ENCODE measurements at places on chromosomes 3 and 15.

- DNase-seq: no peak
These were observed 111.6 kb downstream of the TIGIT start for GRCh38 chr3:114405202-114405990.

- DNase-seq: no peak
These were observed 14.6 kb upstream of the FGD5 start for GRCh38 chr3:14803981-14804834.

GRCh38 chr3:105729667-105730066 is 139.1 kb downstream of the CBLB start:
- DNase-seq: no peak

DNA sequence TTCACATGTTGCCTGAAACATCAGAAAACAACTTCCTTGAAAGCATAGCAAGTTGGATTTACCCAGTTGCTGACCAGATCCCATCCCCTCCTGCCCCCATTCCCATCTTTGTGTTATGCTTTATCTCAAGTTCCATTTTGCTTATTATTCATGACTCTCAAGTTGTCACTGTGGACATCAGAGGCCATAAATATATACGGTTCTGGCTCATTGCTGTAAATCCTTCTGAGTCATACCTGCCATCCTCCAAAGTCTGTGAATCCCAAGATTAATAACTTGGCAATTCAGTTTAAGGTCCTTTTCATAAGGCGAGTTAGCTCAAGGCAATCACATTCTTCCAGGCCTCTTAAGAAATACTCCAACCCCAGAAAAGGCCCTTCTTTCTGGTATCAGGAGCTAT is 126.2 kb upstream of the C2CD4B start:
- DNase-seq: no peak

GRCh38 chr3:72997421-72997961 is 880 bp downstream of the PPP4R2 start:
- no peak for DNase-seq

DNA sequence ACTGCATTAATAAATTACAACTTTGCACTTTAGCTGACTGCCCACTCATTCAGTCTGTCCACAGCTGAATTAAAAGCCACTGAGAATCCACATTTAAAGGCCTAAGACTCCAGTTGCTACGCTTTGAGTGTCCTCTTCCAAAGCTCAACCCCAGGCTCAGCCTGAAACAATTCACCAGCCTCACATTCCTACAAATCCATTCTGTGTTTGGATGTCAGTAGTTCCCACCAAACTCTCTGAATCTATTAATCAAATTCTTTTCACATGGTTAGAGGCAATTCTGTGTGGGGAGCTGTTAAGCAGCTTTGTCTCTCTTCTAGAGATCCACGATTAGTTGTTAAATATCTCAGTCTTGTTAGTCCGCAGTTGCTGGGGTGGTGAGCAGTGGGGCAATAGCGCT is 116.8 kb upstream of the UBE2E2 start:
- DNase-seq: no peak

- DNase-seq: no peak
These were observed 390.4 kb downstream of the ZIC1 start for GRCh38 chr3:147799601-147800000.

GRCh38 chr15:74593122-74593521 is 22.5 kb upstream of the CLK3 start:
- no peak for DNase-seq

DNA sequence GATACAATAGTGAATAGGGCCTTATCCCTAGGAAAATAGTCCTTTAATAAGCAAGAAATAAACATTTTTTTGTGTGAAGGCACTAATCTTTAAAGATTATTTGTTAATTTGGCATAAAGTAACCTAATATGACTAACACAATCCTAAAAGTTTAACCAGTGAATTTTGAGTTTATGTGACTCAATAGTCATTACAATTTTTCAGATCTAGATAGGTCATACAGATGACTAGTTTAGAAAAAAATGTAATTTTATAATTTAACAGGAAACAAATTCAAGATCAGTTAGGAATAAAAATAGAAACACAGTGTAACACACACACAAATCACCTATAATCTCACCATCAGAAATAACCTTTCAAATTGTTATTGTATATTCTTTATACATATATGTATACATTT is 620.7 kb upstream of the ALCAM start:
- DNase-seq: no peak

GRCh38 chr3:126936853-126937425 is 46.0 kb upstream of the PLXNA1 start:
- no peak for DNase-seq

GRCh38 chr15:26660241-26660640 is 112.6 kb downstream of the GABRB3 start:
- no peak for DNase-seq

- DNase-seq: no peak
These were observed 9.6 kb downstream of the CMC1 start for GRCh38 chr3:28250999-28251398.

DNA sequence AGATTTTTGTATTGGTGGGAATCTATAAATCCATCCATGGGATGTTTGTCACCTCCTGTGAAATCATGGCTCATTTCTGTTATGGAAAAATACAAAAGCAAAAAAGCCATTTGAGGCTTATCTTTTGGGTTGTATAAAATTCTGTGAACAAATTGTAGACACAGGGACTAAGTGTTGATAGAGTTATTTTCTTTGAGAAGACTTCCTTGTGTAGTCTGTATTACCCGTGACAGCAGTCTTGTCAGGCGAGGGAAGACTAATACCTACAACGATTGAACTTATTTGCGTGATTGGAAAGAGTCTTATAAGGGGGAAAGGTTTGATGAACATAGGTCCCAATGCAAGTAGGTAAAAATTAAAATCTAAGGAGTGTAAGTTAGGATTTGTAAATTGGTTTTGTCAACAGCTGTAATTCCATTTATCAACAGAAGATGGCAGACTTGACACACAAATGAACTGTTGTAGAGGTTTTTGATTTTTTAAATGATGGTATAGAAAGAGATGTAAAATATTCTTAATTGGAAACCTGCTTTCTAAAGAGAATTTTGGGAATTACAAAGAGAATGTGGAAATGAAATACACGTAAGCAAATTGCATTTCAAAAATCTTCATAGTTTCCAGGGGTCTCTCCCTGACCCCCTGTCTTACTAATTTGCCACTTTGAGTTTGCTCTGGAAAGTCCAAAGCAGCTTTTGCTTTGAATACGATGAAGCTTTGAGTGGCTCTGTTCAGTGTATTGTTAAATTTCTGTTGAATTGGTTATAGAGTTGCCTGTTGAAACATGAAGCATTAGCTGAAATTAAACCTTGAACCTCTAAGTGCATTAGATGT is 33.2 kb downstream of the SLC25A26 start:
- no peak for DNase-seq

DNA sequence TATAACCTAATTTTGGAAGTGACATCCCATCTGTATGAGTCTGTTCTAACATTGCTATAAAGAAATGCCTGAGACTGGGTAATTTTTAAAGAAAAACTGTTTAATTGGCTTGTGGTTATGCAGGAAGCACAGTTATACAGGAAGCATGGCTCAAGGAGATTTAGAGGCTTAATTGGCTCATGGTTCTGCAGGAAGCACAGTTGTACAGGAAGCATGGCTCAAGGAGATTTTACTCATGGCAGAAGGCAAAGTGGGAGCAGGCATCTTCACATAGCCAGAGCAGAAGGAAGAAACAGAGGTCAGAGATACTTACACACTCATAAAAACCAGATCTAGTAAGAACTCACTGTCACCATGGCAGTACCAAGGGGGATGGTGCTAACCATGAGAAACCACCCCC is 193.1 kb upstream of the ADAMTS9 start:
- DNase-seq: no peak

GRCh38 chr3:64638981-64639481 is 48.8 kb downstream of the ADAMTS9 start:
- no peak for DNase-seq

DNA sequence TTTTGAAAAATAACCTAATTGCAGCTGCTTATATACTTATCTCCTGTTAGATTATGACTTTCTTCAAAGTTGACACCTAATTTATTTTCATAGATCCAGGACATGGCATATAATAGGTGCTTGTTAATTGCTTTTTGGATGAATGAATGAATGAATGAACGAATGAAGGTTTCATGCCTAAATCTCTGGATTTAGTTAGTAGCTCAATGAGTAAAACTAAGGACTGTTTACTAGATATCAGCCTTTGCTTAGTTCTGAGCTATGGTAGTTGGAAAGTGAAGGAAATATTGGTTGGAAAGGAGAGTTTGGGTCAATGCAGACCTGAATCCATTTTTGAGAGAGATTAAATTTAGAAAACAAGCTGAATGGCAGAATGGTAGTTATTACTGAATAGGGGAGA is 160.4 kb upstream of the SGO1 start:
- no peak for DNase-seq

DNA sequence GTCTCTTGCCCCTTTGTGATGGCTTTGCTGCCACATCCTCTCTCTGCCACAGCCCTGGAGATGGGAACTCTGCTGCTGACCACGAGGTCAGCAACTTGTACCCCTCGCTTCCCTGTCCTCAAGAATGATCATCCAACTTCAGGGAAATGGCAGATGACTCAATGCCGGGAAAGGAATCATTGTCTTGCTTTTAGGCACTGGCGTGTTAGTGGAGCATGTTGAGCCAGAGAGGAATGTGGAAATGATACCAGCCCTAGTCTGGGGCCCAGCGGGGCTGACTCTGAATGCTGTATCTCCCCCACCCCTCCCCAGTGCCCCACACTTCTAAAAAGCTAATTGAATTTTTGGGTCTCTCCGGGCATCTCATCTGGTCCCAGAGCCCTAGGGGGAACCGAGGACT is 184.9 kb upstream of the BHLHE40 start:
- no peak for DNase-seq

DNA sequence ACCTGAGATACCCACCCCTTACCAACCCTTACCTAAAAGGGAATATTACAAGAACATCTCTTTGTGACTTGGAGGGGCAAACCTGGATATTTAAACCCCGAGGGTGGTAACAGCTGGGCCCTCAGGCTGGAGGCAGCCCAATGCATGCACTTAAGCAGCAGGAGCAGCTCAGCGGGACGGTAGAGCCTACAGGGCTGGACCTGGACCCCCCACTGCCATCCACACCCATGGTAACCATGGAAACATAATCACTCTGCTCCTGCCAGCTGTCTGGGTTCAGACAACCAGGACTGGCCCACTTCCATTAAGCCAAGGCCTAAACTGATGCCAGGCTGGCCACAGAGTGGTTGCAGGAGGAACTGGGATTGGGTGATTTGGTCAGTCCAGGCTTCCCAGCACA is 52.8 kb downstream of the ETFA start:
- DNase-seq: no peak

- DNase-seq: no peak
These were observed 656 bp downstream of the NGLY1 start for GRCh38 chr3:25782636-25782937.

DNA sequence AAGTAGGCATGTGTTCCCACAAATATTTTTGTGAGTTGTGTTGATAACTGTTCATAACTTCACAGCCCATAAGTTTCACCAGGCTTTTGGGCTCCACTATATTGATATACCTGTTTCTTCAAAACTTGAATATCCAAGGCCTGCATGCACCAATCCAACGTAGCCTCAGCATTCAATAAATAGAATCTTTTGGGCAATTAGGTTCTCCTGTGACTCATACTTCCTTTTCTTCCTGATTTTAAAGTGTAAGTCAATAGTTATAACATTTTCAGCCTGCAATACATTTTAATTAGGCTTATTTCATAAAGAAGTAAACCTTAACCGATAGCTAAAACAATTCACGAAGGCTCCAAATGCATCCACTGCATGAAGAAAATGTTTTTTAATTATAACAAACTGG is 97.8 kb upstream of the SPRED1 start:
- no peak for DNase-seq

DNA sequence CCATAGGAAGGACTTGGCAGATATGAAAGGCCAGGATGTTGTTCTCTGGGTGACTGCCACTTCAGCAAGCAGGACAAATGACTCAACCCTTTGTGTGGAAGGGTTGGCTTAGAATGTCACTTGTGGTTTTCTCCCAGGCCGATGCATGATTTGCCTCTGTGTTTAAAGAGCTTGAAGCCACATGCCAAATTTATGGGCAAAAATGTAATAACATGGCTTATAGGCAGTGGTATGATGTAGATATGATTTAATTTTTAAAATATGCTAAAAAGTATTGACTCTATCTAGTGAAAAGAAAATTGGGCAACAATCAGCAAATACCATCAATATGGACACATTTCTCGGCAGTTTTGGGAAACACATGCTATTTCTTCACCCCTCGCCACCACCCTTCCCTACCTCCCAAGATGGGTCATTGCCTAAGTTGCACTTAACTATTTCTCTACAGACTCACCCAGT is 114.6 kb downstream of the CYP19A1 start:
- no peak for DNase-seq

DNA sequence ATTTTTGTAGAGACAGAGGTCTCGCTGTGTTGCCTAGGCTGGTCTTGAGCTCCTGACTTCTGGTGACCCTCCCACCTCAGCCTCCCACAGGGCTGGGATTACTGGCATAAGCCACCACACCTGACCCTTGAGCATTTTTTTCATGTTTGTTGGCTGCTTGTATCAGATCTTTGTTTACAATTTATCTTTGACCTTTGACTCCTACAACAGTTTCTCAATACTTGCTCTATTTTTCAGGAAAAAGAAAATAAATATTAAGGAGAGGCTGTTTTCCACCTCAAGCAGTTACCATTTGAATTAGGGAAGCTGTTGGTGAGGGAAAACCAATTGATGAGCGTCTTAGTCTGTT is 44.5 kb downstream of the LIMD1 start:
- DNase-seq: no peak

GRCh38 chr15:27062951-27063350 is 92.0 kb downstream of the GABRG3 start:
- no peak for DNase-seq

GRCh38 chr3:65951836-65952505 is 86.7 kb downstream of the MAGI1 start:
- no peak for DNase-seq

GRCh38 chr3:16071206-16071605 is 103.3 kb upstream of the GALNT15 start:
- DNase-seq: no peak

GRCh38 chr3:15756505-15756904 is 41.3 kb downstream of the ANKRD28 start:
- no peak for DNase-seq

DNA sequence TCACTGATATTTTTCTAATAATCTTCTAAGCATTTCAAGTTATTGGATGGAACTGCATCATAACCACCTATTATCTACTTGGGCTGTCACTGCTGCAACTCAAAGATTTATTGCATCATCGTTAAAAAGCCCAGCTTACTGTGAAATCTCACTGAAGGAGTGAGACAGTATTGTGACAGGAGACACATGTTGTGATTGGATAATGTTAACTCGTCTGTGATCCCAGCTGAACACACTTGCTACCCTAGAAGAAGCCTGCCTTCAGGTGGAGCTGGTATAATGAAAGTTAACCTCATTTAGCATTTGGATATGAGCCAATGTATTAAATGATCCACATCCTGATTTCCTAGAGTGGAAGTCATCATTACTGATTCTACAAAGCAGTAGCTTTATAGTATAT is 138.1 kb downstream of the MAP2K5 start:
- no peak for DNase-seq

DNA sequence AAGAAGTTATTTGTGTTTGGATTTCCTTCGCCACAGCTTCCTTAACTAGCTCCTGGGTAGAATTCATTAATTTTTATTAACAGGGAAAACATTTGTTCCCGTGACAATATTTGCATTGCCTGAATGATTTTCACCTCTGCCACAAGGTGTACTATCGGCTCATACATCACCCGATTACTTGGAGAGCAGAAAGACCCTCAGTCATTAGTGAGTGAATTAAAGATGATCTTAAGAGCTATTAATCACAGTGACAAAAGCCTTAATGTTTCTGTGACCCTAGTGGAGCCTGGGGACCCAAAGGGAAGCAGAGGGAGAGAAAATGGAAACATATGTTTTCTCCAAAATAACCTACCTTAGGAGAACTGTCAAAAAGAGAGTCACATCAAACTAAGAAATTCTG is 228.3 kb downstream of the MECOM start:
- no peak for DNase-seq
